M059J (cell line): ENCODE measurements at places on chromosomes 4 and X.

DNA sequence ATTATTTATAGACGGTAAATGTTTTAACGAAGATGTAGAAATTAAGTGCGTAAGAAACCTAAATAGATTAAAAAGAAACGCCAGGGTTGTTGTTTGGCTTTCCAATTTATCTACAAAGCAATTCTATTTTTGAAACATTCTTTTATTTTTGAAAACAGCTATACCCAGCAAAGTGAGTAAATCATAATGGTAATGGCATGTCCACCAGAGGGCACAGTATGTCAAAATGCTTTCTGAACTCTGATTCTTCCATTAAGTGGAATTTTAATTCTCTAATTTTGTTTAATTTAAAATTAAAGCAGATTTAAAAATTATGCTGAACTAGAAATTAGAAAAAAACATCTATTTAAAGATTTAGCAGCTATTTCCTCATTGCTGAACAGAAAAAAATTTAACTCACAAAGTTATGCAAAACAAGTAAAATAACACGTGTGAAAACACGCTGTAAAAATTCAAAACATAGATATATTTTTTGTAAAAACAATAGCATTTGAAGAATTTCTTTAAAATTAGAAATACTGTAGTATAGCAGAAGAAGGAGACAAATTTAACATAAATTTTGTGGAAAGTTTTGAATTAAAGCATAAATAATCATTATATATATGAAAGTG, 26.5 kb downstream of the RASSF6 start:
- peak; percentile 31 for DNase-seq

GRCh38 chr4:170089274-170089667, 485 bp downstream of the AADAT start:
- DNase-seq = peak; percentile 39

GRCh38 chr4:110164251-110164650, 34.2 kb downstream of the ELOVL6 start:
- DNase-seq = peak; percentile 76

DNA sequence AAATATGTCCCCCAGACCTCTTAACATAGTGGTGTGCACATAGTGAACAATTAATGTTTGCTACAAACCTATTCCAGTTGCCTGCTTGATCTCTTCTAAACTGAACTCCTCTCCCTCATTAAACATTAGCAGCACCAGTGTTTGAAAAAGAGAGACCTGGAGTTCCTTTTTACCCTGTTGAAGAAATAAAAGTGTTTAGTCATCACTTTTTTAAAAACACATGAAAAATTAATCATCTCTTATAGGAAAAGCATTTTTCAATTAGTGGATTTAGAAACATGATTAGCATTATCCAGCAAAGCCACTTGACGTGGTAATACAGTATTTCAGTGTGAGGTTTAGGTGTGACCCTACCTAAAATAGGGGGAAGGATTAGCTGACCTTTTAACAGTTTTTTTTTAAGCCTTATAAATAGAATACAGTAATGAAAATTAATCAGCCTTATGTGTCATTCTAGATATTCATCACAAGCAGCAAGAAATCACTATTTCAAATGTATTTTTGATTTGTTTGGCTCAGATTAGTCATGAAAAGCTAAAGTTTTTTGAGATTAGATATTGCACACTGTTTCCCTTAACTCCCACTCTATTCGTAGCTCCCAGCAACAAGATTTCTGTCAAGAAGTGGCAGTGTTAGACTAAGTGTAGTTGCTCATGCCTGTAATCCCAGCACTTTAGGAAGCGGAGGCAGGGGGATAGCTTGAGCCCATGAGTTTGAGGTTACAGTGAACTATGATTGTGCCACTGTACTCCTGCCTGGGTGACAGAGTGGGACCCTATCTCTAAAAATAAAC, 26.2 kb downstream of the CUL4B start:
- no peak for DNase-seq

- DNase-seq = no peak
These were observed 34.8 kb downstream of the OSTC start for GRCh38 chr4:108685036-108685686.

GRCh38 chrX:118976599-118977340, 2.4 kb downstream of the LONRF3 start:
- peak; percentile 73 for DNase-seq

DNA sequence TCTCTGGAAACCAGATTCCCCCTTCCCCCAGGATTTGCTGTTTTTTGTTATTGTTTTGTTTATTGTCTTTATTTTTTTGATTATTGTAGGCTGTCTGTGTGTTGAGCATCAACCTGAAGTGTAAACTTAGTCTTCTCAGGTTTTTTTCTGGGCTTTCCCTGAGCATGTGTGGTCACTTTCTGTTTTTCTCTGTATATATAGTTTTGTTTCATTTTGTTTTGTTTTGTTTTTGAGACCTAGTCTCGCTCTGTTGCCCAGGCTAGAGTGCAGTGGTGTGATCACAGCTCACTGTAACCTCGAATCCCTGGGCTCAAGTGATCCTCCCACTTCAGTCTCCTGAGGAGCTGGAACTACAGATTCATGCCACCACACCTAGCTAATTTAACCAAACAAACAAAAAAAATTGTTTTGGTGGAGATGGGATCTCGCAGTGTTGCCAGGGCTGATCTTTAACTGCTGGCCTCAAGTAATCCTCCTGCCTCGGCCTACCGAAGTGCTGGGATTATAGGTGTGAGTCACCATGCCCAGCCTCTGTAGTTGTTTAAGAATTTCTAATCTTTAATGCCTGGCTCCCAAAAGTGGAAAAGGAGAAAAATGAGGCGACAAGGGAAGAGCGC, 9.1 kb downstream of the IL13RA1 start:
- peak; percentile 81 for DNase-seq

DNA sequence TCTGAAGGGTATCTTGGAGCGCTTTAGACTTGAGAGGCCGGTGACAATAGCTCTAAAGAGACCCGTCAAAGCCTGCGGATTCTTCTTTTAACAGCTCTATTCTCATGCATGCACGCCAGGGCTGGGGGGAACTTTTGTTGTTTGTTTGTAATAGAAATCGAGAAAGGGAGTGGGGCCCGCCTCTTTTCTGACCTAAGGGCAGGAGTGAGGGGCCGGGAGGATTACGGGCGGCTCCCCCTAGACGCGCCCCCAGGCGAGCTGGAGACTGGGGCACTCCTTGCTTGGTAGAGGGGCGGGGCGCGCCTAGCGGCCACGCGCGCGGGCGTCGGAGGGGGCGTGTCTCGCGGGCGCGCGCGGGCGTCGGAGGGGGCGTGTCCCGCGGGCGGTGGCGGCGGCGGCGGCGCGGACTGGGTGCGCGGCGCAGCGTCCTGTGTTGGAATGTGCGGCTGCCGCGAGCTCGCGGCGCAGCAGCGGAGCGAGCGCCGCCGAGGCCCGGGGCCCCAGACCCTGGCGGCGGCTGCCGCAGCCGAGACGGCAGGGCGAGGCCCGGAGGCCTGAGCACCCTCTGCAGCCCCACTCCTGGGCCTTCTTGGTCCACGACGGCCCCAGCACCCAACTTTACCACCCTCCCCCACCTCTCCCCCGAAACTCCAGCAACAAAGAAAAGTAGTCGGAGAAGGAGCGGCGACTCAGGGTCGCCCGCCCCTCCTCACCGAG, at the start of gene REST:
Gene REST (plus strand): TSS at position 412 of the 717 bp plus-strand sequence. CDS start 2,739 bp downstream, outside the sequence.
- DNase-seq = peak; percentile 43

GRCh38 chr4:124423160-124423559, 289.4 kb downstream of the ANKRD50 start:
- no peak for DNase-seq

GRCh38 chrX:119155416-119156035, 27.9 kb upstream of the KIAA1210 start:
- DNase-seq = peak; percentile 74

- no peak for DNase-seq
These were observed 44.7 kb upstream of the IGFBP7 start for GRCh38 chr4:57154926-57155325.

- DNase-seq = no peak
These were observed 16.0 kb downstream of the LRPAP1 start for GRCh38 chr4:3516061-3516835.

- DNase-seq = peak; percentile 68
These were observed 90.2 kb downstream of the NHS start for GRCh38 chrX:17465201-17465600.

GRCh38 chrX:47361538-47362511, 8.6 kb upstream of the ZNF157 start:
- DNase-seq = peak; percentile 86

- DNase-seq = no peak
These were observed 203.2 kb downstream of the DHX15 start for GRCh38 chr4:24380957-24381665.

- DNase-seq = no peak
These were observed 10.6 kb downstream of the ASMTL start for GRCh38 chrX:1442016-1442665.

DNA sequence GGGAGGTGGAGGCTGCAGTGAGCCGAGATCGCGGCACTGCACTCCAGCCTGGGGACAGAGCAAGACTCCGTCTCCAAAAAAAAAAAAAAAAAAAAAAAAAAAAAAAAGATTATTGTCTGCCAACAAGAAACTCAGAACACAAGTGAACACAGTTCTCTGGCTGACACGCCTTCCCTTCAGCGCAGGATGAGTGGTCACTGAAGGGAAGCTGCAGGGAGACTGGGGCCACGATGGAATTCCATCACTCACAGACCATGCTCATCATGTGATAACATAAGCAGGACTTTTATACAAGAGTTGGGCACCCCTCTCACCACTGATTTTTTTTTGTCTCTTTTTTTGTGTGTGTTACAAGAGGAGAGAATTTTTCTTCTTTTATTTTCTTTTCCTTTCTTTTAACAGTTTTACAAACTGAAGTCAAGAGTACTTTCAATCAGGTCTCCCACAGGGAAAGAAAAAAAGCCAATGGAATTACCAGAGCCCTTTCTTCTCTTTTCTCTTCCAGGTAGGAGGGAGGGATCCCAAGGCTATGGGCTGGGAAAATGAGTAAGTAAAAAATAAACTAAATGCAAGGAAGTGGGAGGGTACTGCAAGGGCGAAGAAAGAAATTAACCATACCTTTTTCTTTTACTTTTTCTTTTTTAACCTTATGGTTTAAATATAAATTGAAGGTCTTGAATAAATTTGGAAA, 435.6 kb downstream of the GPM6A start:
- DNase-seq = no peak

GRCh38 chr4:7546809-7547367, 112.2 kb upstream of the PSAPL1 start:
- DNase-seq = peak; percentile 41

- no peak for DNase-seq
These were observed 1059.6 kb upstream of the SLIT2 start for GRCh38 chr4:19191979-19192650.

GRCh38 chr4:114497116-114497515, 101.5 kb upstream of the UGT8 start:
- DNase-seq = no peak

DNA sequence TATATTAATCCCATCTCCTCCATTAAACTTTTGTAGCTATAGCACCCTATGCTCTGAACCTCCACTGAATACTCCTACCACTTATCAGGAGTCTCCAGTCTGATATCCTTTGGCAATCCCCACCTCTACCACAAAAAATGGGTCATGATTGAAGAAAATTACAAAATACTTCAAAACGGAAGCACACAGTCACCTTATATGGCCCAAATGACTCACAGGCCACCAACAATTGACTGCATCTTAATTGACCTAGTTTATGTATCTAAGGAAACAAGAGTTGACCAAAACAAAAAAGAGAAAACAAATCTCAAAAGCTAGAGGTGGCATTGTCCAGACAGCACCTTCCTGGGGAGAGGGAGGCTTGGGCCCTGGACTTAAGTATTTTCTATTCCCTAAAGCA, 120.0 kb upstream of the DIAPH2 start:
- peak; percentile 10 for DNase-seq

DNA sequence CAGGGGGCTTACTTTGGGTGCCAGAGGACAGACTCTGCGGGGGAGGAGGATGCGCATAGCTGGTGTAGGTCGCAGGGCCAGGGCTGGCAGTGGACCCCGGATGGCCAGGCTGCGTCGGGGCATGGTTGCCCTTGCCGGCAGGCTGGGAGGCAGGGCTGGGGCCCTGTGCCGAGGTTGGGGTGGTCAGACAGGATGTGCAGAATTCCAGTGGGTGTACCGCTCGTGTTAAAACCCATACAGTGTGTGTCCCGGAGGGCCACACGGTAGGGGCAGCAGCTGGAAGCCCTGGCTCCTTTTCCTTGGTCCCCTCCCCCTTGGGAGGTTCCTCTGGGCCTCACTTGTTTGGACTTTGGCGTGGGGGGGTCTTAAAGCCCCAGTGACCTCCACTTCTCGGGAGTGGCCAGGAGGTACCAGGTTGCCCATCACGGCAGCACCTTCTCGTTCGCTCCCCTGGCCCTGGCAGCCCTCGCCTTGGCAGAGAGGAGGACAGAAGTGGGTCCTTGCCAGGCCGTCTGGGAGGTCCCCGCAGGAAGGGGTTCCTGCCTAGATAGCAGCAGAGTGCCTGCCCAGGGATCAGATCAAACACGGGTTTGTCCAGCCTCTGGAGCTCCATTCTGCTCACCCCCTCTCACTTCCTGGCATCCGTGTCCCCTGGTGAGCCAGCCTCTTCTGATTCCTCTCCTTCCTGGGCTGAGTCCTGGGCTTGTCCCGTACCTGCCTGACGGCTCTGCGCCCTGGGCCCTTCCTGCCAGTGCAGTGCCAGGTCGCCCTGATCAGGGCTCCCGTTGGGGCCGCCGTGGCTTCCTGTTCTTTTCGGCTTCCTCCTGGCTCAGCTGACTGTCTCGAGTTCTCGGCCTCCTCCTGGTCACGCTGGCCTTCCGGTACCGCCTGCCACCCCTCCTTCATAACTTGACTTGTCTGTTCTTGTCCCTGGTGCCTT, 56.7 kb upstream of the HGFAC start:
- no peak for DNase-seq

DNA sequence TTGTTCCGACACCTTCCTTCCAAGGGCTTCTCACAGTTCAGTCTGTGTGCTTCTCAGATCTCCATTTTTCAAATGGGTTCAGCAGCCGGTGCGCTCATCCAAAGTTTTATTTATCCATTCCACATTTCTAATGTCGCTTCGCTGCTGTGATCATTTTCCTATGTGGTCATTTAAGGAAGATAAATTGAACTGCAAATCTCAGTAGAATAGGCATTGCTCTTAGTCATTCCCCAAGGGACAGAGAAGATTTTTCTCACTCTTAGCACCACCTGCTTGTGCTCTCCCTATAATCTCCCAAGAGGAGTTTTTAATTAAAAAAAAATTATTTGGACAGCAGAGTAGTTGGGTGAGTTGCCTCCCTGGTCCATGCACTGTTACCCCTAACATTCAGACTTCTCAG, 278.9 kb upstream of the GATB start:
- no peak for DNase-seq
